ENCODE measurements at places on chromosomes 7 and 10.

GRCh38 chr10:26491934-26492333 lies 53.8 kb downstream of the APBB1IP start:
- DNase-seq: no peak

DNA sequence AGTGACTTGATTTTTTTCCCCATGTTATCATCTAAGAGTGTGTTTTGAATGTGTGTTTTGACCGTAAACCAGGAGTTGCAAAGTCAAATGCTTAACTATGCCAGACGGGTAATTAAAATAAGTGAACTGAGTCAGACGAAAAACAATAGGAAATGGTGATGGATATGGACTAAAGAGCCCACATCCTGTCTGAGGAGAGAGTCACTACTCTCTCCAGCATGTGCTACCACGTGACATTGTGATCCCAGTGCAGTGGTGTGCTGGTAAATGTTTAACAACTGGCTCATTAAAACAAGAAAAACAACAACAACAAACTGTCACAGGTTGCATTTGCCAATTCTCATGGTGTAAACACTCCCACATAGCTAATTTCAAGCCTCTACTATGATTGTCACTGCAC lies 164.3 kb downstream of the SUGCT start:
- no peak for DNase-seq

DNA sequence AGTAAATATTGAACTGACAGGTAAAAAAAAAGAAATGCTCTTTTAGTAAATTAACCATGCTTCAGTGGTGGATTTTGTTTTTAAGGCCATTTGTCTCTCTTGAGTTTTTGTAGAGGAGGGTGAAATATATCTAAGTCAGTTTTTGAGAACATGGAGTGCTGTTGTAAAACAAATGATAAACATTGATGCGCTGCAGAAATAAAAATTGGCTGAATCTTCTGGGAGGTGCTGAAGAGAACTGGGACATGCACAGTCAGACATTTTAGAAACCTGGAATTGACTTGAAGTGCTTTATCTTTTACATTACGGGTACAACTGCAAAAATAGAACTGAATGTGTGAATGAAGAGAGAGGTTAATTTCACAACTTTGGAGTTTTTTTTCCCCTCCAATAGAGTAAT lies 203.0 kb upstream of the HDAC9 start:
- no peak for DNase-seq

GRCh38 chr10:88347022-88347421 lies 236.1 kb downstream of the RNLS start:
- DNase-seq: no peak

DNA sequence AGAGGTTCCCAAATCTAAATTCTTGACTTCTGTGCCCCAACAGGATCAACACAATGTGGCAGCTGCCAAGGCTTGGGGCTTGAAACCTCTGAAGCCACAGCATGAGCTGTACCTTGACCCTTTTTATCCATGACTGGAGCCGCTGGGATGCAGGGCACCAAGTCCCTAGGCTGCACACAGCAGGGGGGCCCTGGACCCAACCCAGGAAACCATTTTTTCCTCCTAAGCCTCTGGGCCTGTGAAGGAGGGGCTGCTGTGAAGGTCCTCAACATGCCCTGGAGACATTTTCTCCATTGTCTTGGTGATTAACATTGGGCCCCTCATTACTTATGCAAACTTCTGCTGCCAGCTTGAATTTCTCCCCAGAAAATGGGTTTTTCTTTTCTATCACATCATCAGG lies 72.6 kb downstream of the FOXP2 start:
- no peak for DNase-seq
